ENCODE measurements at places on chromosomes 7 and 10. TPM values are rescaled to one million over a fixed set of nuclear protein-coding genes. Genes with fewer than 3 reads are reported as not detected.

RPEL1 gene
- total RNA-seq, result not detected

ATG9B gene
- not detected for total RNA-seq

PIP gene
- total RNA-seq, result not detected

TRIM50 gene
- total RNA-seq, result not detected

CNNM1 gene
- total RNA-seq, result 0.20 TPM

CDC14C gene
- not detected for total RNA-seq

MBL2 gene
- total RNA-seq, result 0.22 TPM

SLC13A4 gene
- not detected for total RNA-seq

CYP3A5 gene
- 3.9 TPM for total RNA-seq

C7orf57 gene
- total RNA-seq, result 0.21 TPM

PPP1R17 gene
- not detected for total RNA-seq

AKR1C4 gene
- not detected for total RNA-seq

MRLN gene
- total RNA-seq, result not detected

FXYD4 gene
- not detected for total RNA-seq

ZNF25 gene
- total RNA-seq, result 13.8 TPM

COL28A1 gene
- total RNA-seq, result 116 TPM

PCLO gene
- total RNA-seq, result 0.78 TPM

ALOX5 gene
- 127 TPM for total RNA-seq

HYCC1 gene
- 60.5 TPM for total RNA-seq

SMO gene
- total RNA-seq, result 26.4 TPM

OPN4 gene
- not detected for total RNA-seq

MKI67 gene
- 5.7 TPM for total RNA-seq

TMEM270 gene
- not detected for total RNA-seq

PLEKHS1 gene
- not detected for total RNA-seq

ASB10 gene
- total RNA-seq, result not detected

PRKCQ gene
- total RNA-seq, result 0.30 TPM

SYT15B gene
- total RNA-seq, result 15.5 TPM

PRKRIP1 gene
- total RNA-seq, result 34.7 TPM

NPC1L1 gene
- total RNA-seq, result not detected

TAS2R5 gene
- 5.7 TPM for total RNA-seq

FAM180A gene
- total RNA-seq, result 7.7 TPM

CYP3A7 gene
- total RNA-seq, result not detected

PARP12 gene
- 40.0 TPM for total RNA-seq

EN2 gene
- not detected for total RNA-seq

STEAP1 gene
- total RNA-seq, result 3.1 TPM

LIPN gene
- total RNA-seq, result not detected

MCM10 gene
- not detected for total RNA-seq

GRM8 gene
- 0.66 TPM for total RNA-seq

ARID5B gene
- 58.4 TPM for total RNA-seq
